ENCODE measurements at places on chromosomes 16 and 17.

DNA sequence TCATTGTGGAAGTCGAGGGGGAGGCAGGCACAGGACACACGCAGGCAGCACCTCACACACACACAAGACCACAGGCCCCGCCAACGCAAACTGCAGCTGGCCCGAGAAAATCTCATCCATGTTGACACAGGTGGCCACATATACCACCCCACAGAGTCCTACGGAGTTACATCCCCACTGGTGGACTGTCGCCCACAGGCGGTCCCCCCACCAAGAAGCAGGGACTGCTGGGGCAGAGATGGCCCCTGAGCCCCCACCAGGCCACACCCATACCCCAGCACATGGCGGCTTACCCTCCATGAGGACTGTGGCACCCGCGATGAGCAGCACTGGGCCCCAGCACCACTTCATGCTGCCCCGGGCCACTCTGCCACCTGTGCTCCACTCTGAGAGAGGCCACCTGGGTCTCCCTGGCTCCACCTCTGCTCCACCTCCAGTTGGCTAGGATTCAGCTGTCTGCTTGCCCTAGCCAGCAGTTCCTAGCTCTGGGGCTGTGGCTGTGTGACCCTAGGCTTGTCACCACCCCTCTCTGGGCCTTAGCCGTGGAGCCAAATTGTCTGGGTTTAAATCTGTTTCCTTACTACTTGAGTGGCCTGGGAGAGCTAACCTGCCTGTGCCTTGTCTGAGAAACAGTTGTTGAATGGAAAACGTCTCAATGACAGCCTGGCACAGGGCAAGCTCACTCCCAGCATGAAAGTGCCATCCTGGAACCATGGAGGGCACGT is at the start of gene PRSS53:
Gene PRSS53 (minus strand): TSS at position 485 of the 725 bp plus-strand sequence. CDS start 134 bp downstream, at position 351.
- no peak for DNase-seq

DNA sequence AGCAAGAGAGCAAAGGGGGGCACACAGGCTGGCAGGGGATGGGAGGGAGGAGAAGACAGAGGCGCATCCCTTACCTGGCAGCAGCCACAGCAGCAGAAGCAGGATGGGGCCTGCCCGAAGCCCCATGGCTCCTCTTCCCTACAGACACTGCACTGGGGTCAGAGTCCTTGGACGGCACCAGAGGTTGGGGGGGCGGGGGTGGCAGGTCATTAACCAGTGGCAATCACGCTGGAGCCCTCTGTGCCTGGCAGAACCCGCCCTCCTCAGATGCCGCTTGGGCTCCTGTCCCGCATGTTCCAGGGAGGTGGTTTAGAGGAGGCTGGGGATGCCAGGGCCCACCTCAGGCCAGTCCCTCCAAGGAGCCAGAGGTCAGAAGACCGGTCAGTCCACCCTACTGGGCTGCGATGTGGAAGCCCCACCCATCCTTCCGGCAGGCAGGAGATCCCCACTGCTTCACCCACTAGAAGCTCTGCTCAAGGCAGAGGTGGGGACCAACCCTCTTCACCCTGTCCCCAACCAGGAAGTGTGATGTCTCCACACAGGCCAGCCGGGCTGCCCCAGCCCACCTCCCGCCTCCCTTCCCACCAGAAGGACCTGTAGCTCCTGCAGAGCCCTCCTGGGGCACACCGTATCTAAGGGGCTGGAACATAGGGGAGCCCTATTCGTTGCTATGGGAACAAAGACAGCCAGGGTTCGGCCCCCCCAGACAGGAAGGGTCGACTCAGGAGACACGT is 11.7 kb downstream of the ZG16B start:
- DNase-seq = no peak

DNA sequence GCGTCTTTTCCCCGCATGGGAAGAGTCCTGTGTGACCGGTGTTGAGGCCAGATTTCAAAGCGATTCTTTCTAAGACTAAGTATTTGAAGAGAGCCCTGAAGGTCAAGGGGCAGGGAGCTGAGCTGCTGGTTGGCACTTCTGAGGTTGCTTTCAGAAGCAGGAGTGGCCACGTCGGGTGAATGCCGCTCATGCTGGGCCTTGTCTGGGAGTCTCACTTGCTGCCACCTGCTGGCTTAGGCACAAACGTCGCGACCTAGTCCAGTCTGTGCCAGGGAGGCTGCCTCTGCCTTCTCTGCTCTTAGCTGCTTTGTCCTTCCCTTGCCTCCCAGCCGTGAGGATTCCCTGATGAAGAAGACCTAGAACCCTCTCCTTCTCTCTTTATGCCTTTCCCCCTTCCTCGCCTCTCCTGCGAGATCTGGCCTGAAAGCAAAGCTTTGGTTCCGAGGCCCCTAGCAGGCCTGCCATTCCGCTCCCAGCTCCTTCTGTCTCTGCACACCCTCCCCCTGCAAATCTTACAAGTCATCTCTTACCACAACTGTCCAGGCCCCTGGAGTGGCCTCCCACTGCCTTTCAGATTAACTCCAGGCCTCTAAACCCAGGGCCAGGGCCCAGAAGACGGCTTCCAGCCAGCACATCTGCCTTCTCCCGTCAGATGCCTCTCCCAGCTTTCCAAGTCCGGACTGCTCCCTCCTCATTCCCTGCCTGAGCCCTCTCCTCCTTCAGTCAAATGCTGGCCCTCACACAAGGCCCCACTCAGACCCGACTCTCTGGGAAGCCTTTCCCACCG is 11.4 kb downstream of the CTNS start:
- DNase-seq = no peak

GRCh38 chr17:32623196-32623595 is 136.4 kb downstream of the CDK5R1 start:
- DNase-seq = no peak

DNA sequence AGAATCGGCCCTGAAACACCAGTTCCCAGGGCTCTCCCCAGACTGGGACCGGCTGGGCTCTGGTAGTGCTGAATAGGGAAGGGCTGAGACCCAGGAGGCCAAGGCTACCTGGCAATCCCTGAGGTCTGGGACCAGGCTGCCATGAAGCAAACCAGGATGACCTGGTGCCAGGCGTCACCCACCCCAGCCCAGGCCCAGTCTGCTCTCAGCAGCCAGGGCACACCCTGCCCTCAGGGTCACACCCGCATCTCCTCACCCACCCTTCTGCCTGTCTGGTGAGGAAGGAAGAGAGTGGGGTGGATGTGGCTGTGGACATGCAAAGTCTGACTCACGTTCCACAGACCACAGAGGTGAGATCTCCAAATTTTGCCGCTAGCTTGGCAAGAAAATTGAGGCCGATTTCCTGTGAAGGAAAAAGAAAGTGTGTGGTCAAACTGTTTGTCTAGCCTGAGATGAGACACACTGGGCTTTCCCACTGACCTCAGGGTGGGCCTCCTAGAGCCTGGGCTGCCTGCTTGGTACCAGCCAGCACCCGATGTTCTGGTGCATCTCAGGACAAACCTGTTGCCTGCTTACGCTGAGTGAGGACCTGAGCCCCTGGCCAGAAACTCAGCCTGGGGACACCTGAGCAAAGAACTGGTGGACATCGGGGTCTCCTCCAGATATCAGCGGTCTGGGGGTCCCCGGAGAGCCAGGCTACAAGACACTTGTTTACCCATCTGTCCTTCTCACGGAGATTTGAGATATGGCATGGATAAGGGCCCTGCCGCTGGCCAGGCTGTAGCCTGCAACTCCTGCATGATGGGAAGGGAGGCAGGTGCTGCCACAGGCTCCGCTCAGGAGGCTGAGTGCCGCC is 6.3 kb upstream of the RAB37 start:
- DNase-seq = peak; percentile 42

DNA sequence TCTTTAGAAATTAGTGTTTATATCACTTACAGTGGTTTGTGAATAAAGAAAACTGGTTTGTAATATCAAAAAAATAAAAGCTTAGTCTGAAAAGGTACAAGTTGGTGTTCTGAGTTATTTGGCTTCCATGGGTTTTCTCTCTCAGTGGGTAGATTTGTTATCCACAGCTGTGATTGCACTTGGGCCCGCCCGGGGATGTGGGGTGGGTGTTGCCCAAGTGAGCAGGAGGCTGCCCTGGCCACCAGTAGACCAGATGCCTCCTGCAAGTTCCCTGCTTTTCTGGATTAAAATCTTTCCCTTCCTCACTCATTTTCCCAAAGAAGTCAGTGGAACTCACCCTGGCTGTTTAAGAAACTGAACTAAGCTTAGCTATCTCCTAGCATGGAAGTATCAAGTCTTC is 380.6 kb downstream of the RBFOX1 start:
- DNase-seq = no peak

GRCh38 chr16:66419527-66419926 is 7.6 kb upstream of the BEAN1 start:
- DNase-seq = no peak

- no peak for DNase-seq
These were observed 13.6 kb upstream of the DOC2B start for GRCh38 chr17:194828-195602.

DNA sequence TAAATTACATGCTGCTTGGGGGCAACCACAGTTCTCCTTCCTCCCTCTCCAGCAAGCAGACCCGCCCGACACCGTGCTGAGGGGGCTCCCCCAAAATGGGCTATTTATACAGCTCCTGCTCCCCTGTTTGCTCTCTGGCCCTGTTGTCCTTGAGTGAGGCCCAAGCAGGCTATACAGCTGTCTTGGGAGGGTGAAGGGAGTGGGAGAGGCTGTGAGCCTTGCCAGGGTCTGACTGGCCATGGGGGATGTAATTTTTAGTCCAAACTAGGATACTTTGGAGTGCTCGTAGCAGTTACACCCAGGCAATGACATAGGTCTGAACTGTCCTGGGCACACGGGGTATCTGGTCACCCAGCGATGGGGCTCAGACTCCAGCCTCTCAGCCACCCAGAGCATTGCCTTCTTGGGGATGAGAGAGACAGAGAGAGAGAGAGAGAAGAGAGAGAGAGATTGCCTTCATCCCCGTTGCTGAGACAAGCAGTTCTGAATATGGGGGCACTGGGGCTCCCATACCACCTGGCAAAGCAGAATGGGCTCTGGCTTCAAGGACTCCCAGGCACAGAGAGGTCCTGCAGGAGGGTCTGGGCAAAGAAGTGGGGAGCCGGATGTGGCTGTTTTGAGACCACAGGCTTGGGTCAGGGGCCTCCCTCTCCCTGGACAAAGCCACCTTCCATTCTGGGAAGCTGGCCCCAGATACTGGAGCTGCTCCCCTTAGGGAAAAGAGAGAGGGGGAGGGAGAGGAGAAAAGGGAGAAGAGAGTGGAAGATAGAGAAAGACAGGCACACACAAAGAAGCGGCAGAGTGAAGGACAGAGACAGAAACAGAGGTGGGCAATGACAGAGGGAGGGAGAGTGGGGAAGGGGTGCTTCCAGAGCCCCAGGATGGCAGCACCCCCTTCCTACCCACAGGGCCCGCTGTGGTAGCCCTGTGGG is 10.7 kb upstream of the TMEM92 start:
- no peak for DNase-seq

GRCh38 chr17:63693411-63694113 is 6.4 kb downstream of the LIMD2 start:
- DNase-seq = no peak

GRCh38 chr17:72407931-72408330 is 287.1 kb downstream of the SOX9 start:
- DNase-seq = no peak

DNA sequence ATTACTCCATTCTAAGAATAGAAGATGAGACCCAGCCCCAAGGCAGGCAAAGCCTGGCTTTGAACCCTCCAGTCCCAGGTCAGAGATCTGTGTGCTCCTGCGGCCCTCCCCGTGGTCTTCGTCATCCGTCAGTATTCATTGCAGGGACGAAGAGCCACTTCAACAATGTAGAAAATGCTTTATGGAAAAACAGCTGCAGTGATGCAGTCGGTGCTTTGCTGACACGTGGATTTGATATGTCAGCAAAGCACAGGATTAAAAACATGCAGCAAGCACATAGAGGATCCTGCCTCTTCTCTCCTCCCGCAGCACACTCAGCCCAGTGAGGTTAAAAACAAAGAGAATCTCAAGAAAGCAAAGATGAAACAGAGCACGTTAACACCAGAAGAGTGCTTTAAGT is 117.1 kb upstream of the AXIN2 start:
- DNase-seq = no peak

DNA sequence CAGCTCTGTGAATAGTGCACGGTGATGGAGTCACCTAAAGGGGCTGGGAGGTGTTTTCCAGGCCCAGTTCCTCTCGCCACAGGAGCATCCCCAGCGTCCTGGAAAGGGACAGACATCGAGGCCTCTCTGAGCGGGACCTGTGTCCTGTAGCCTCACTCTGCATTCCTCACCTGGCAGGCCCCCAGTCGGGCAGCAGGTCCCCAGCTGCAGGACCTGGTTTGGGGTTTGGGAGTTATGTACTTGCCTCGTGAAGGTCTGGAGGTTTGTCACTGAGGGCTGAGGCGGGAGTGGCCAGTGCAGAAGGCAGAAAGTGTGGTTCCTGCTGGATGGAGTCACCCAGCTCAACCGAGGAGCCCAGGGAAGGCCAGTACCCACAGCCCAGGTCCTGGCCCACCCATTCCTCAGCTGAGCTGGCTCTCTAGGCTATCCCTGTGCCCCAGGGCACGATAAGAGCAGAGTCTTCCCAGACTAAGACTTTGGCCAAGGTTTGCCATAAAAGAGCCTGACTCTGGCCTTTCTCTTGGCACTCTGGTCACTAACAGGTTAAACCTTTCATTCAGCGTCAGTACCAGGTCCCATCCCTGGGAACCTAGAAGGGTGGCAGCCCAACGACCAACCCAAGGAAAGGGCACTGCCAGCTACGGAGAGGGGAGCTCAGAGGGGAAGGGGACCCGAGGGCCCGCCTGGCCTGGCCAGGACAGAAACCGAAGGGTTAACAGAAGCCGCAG is 24.4 kb downstream of the TBX4 start:
- DNase-seq = no peak

DNA sequence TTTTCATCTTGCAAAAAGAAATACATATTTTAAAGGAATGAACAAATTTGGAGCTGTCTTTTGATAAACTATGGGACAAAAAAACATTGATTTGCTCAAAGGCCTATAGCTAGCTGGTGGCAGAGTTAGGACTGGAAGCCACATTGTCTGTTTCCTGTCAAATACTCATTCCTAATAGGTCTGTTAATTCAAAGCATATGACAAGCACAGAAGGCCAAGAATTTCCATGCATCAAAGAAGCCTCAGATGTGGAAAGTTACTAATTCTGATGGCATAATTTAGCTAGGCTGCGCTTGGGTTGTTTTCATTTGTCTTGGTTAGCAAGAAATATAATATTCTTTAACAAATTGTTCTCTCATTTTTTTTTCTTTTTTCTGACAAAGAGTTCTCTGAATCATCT is 98.0 kb downstream of the CDK5R1 start:
- DNase-seq = no peak

- peak; percentile 63 for DNase-seq
These were observed 51.6 kb downstream of the NT5M start for GRCh38 chr17:17354560-17355349.

- DNase-seq = no peak
These were observed 4.0 kb upstream of the GRIN2C start for GRCh38 chr17:74863420-74864296.
